ENCODE measurements at places on chromosomes 7 and 10.

DNA sequence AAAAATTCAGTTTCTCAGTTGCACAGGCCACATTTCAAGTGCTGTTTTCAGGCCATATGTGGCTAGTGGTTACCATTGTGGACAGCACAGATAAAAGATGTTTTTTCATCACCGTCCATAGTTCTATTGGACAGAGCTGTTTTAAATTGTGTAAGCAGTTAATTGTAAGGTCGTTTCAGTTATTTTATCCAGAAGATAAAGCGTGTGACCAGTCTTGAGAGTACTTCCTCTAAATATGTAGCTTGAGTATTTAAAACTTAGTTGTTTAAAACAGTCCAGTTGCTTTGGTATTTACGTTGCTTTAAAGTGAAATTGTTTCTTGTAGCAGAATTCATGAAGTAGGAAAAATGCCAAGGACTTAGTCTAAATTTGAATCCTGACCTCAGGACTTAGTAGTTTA lies 66.9 kb downstream of the ZNRF2 start:
- DNase-seq = no peak

GRCh38 chr7:30674876-30675275 lies 7.4 kb downstream of the CRHR2 start:
- DNase-seq = no peak

- no peak for DNase-seq
Observed at GRCh38 chr7:98629001-98629431, 11.9 kb downstream of the NPTX2 start.

DNA sequence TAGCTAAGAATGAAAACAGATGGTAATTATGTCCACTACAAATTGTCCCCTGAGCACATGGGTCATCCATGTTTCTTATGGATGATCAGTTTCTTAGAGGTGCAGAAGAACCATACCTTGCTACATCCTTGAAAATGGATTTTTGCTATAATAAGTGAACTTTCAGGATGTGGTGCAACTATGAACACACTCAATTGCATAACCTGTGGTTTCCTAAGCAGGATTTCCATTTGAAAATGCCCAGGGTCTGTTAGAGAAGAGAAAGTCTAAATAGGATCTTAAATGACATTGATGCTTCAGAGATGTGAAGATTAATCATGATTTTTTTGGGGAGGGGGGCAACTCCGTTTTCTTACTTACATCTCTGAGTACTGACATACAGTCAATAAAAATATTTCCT lies 39.6 kb upstream of the CACNB2 start:
- DNase-seq = no peak

GRCh38 chr10:3270577-3271316 lies 98.2 kb upstream of the PITRM1 start:
- DNase-seq = no peak
